ENCODE measurements at places on chromosomes 12 and 14.

- DNase-seq: no peak
These were observed 178.2 kb downstream of the RASSF9 start for GRCh38 chr12:85657836-85658630.

DNA sequence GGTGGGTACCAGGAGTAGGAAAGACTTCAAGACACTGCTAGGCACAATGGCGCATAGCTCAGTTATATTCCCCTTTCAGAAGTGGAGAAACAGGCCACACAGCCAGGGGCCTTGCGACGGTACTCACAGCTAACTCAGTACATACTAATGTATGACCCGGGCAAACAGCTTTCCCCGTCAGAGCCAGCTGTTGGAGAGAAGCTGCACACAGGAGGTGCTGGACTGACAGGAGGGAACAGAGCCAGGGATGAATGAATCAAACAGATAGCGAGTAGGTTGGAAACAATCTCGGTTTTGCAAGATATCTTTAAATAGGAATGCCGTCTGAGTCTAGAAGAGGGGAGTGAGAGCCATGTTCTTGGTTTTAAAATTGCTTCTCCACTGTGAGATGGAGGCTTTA is 45.5 kb downstream of the PRIMA1 start:
- peak; percentile 61 for DNase-seq

DNA sequence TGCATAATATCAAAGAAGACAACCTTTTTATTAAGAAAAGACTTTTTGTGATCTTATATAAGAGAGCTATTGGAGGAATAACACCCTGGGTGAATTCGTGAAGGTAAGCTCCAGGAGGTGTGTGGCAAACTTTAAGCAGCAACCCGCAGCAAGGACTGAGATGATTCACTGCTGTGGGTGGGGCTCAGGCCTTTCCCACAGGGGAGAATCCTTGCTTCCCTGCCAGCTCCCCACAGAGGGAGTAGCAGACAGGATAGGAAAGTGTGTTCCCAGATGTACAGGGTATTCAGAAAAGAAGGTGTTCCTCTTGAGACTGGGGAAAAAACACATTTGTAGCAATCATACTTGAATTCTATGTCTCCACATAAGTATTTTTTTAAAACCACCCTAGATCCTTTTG is 9.2 kb downstream of the NDUFA12 start:
- no peak for DNase-seq

GRCh38 chr12:124679533-124680371 is 112.3 kb upstream of the NCOR2 start:
- DNase-seq: no peak

DNA sequence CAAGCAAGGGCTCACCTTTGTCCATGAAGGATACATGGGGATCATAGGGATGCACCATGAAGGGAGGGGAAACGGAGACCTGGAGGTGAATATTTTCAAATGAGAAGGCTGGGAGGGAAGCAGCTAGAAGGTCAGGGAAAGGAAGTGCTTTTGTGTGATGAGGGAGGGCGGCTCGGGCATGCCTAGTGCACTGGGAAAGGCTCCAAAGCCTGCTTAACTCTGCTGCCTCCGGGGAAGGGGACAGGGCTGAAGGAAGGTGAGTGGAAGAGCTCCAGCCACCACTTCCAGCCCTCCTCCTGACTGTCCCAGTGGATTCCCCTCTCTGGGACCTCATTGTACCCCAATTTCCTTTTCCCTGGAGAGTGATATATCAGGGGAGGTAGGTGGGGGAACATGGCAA is 149.4 kb upstream of the PRMT8 start:
- DNase-seq: peak; percentile 24

GRCh38 chr14:59303216-59303615 is 114.7 kb downstream of the DAAM1 start:
- DNase-seq: no peak

DNA sequence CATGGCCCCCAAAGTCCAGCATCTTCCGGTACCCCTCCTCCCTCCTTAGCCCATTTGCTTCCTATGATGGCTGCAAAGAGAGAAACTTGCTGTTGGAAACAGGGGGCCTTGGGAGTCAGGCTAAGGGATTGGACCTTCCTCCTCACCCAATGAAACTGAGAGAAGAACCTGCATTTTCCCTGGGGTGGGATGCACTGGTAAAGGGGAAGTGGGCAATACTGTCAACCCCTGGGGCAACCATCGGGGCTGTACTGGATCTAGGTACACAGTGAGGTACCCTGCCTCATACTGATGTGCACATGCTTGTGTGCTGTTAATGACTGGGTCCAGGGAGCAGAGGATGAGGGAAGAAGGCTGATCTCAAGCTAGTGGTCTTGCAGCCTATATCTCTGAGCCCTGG is 11.0 kb upstream of the JPH4 start:
- no peak for DNase-seq

GRCh38 chr12:46373301-46374296 is 1.0 kb upstream of the SLC38A2 start:
- DNase-seq: peak; percentile 82

GRCh38 chr12:127355061-127355841 is 911.7 kb upstream of the TMEM132C start:
- no peak for DNase-seq

GRCh38 chr12:68324531-68324930 is 7.6 kb downstream of the MDM1 start:
- DNase-seq: no peak

- DNase-seq: no peak
These were observed 133.3 kb upstream of the LMNTD1 start for GRCh38 chr12:25686351-25686750.

DNA sequence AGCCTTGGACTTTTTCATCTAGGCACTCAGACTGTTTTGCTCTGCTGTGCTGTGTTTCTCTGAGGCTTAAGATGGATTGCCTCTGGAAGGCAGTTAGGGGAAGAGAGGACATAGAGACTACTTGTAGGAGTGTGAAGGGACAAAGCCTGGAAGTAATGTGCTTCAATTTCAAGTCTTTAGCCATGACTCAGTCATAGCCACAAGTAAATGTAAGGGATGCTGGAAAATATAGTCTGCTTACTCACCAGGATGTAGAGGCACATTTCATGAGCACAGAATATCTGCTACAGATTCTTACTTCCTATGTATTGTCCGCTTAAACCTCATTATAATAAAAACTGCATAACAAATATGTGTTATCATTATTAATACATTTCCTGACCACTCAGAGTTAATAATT is 794.3 kb upstream of the NOVA1 start:
- DNase-seq: no peak

DNA sequence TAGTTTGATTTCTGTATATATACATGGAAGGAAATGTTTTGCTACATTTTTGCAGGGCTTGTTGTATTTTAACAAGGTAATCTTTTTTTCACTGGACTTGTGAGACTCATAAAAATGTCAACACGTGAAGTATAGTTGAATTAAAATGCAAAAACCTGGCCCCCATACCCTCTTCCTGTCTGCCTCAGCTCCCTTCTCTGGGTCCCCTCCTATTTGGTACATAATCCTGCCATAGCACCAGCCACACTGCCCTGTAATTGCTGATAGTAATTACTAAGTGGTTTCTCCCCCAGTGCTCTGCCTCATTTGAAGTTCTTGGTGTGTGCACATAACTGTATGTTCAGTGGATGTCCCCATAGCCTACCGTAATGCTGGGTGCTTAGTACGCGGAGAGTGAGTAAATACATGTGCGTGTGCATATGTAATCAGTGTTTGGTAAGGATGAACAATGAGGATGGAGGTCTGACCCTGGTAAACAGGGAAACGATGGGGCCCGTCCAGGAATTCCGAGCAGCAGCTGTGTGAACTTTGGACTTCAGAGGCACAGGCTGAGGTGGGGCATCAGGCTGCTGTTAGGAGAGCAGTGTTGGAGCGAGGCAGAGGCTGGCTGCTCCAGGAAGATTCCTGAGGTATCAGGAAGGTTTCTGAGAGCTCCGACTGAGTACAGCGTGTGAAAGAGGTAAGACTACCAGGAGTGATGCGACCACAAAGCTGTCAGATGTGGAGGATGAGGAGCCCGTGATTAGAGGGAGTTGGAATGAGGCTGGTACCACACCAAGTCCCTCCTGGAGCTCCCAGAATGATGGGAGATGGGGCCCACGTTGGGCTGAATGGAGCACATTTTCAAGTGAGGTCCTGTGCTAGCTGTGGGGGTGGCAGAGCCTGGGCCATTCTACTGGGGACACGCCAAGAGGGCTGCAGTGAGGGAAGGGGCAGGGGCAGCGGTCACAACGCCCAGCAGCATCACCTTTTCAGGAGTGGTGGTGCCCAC is 106.8 kb downstream of the PELI2 start:
- no peak for DNase-seq

- no peak for DNase-seq
These were observed 56.6 kb downstream of the GALNT16 start for GRCh38 chr14:69316449-69317101.

DNA sequence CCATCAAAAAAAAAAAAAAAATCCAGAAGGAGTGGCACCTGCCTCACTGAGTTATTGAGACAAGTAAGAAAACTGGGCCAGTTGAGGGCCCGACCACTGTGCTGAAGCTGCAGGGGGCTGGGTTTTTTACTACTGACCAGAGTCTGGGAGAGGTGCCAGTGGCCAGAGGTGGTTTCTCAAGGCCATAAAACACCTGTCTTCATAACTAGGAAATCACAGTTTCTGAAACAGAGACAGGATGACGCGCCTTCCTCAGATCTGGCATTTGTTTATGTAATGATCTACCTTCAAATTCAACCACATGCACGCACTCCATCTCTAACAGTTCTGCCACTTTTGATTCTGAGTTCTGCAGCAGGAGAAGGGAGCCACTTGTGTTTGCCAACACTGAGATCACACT is 12.7 kb downstream of the TSPAN11 start:
- DNase-seq: no peak

GRCh38 chr12:24664161-24664880 is 284.6 kb downstream of the BCAT1 start:
- no peak for DNase-seq

GRCh38 chr12:57386187-57386720 is 44.6 kb downstream of the R3HDM2 start:
- DNase-seq: no peak

GRCh38 chr12:40831916-40832315 is 139.7 kb downstream of the CNTN1 start:
- DNase-seq: no peak

DNA sequence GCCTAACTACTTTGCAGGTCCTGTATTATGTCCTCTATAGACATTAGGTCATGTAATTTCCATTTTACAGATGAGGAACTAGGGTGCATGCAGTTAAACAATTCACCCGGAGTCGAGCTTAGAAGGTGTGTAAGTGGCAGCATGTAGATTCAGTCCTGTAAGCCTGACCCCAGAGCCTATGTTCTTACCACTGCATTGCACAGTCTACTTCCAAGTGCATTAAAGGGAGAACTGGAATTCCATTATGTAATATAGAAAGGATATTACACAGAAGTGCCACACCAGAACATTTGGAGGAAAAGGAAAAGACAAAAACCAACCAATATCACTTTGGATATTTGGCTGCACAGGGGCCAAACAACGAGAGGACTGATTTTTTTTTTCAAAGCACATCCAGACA is 1.2 kb downstream of the GLT8D2 start:
- DNase-seq: peak; percentile 24

GRCh38 chr12:43579206-43579605 is 27.2 kb upstream of the ADAMTS20 start:
- DNase-seq: peak; percentile 62

DNA sequence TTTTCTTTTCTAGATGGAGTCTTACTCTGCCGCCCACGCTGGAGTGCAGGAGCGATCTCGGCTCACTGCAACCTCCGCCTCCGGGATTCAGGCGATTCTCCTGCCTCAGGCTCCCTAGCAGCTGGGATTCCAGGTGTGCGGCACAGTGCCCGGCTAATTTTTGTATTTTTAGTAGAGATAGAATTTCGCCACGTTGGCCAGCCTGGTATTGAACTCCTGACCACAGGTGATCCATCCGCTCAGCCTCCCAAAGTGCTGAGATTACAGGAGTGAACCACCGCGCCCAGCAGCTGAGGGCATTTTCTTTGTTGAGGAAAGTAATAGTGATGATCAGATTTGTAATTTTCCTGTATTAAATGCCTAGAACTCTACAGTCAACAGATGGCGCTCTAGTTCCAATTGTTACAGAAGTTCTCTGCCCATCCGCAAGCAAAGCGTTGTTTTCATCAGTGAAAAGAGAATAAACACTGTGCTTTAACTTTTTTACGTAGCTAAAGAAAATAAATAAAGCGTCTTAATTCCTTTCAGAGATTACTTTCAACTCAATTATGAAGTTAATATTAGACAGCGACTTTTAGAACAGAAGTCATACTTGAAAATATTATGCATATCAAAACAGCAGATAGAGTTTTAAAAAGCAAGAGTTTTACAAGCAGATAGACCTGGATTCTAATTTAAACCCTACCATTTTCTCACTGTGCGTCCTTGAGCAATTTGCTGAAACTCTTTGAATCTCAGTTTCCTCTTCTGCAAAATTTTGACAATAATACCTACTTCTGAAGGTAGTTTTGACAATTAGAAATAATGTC is 335.1 kb downstream of the DUSP6 start:
- DNase-seq: peak; percentile 88

- peak; percentile 85 for DNase-seq
These were observed 55.1 kb downstream of the MED13L start for GRCh38 chr12:116222358-116222757.

DNA sequence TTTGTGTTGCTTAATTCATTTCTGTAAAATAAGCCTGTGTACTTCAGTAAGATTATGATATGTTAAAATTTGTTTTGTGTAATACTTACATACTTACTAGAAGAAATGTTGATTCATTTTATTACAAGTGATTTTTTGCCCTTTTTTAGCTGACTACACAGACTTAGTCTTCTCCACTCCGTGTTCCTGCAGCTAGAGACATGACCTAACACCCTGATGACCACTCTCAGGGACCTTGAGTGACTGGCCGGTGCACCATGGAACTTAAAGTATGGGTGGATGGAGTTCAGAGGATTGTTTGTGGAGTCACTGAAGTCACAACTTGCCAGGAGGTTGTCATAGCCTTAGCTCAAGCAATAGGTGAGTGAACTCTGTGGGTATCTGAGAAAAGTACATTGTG is 69.8 kb downstream of the BHLHE41 start:
- DNase-seq: no peak

GRCh38 chr14:69760810-69761209 is 6.1 kb upstream of the SRSF5 start:
- no peak for DNase-seq

DNA sequence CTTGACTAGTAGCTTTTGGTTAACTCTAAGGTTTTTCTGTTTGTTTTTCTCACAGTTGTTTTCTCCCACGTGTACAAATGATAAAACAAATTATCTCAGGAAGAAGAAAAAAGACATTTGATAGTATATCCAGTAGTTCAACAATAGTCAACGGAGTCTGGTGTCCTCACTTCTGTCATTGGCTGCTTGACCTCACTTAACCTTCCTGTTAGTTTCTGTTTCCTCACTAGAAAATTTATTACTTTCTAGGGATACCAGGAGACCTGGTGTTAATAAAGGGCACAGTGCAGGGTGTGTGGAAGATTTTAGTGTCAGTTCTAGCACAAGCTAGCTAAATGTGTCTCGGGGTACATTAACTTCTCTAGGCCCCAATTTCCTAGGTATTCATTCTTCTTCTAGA is 116.0 kb downstream of the PRKCH start:
- no peak for DNase-seq

DNA sequence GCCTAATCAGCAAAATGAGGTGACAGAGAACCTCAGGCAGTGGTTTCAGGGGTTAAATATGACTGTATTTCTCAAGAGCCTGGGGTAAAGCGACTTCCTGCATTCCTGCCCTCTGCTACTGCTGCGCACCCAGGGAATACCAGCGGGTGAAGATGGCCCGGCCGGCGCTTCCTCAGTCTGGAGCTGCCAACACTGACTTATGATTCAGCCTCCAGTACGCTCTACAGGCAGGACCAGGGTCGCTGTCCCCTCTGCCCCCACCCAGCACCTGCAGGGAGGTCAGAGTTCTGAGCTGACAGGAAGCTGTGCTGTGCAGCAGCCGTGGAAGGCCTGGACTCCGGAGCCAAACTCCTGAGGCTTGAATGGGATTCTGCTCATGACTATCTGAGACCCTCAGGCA is 127.9 kb downstream of the PIWIL1 start:
- no peak for DNase-seq
